Tongue (tissue), 3 donors: ENCODE measurements at places on chromosomes 2 and 18. TPM values are rescaled to one million over a fixed set of nuclear protein-coding genes. Genes with fewer than 3 reads are reported as not detected.

DNA sequence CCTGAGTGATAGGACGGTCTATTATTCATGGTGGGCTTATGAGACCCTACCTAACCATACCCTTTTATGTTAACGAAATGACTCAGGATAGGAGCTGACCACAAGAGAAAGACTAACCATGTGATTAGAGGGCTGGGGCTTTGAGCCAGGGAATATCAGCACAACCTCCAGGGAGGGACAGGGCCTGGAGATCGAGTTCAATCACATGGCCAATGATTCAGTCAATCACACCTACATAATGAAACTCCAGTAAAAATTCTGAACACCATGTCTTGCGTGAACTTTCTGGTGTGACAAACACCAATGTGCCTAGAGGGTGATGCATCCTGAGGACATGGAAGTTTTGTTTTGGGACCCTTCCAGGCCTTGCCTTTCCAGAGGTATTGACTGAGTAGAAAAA is 2.2 kb upstream of the TEX51 start:
- no peak for DNase-seq

Gene DOCK10
- 13.8 TPM for total RNA-seq

Gene COLEC11
- total RNA-seq: 0.92 TPM

- no peak for DNase-seq
These were observed 34.9 kb downstream of the OSBPL1A start for GRCh38 chr18:24362757-24363156.

DNA sequence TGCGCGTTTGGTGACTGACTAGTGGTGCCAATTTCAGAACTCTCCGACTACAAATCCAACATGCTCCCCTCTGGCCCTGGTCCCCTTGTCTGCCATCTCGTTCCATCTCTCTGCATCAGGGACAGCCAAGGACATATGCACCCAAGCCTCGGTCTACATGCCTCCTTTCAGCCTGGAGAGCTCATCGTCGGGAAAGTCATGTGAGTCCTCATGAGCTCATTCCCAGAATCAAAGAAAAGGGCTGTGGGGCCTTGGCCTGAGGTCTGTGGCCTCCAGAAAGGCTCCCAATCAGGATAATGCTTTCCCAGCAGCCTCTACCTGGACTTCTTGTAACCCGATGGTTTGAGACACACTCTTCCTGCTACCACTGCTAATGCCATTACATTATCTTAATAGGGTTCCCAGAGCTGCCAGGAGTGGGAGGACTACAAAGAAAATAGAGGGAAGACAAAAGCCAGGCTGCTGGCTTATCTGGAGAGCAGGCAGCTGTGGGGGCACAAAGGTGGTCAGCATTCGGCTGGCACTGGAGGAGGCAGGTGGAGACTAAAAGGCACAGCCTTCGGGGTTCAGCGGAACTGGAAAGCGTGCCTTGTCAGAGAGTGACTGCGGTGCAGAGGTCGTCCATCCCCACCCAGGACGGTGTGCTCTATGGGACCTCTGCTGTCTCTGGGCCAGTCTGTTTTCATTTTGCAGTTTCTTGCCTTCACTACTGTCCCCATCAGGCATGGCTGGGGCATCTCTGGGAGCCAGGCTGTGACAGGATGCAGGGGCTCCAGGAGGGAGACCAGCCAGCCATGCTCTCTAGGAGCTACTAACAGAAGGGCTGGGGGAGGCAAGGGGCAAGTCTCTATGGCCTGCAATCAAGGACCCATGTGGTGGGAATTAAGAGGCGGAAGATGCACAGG is 104.4 kb upstream of the SMAD2 start:
- no peak for DNase-seq

DNA sequence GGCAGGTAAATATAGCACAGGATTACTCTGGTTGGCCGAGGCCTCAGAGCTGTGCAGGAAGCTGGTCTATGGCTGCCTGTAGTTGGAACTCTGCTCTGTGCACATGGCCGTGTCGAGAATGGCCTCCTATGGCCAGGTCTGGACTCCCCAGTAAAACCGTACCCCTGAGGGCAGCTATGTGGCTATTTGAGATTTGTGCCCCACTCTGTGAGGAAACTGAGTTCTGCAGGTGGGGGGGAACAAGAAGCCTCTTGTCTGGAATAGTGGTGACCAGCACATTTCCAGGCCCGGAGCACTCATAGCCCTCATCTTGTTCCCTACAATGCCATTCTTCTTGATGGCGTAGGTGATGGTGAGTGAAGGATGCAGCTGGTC is 15.0 kb upstream of the TEX51 start:
- DNase-seq: no peak

GRCh38 chr2:4369826-4370419 is 666.5 kb downstream of the DCDC2C start:
- no peak for DNase-seq

Gene LHCGR
- total RNA-seq: 0.51 TPM

Gene PDE11A
- total RNA-seq: 0.51 TPM

Gene TMEM37
- 3.1 TPM for total RNA-seq

DNA sequence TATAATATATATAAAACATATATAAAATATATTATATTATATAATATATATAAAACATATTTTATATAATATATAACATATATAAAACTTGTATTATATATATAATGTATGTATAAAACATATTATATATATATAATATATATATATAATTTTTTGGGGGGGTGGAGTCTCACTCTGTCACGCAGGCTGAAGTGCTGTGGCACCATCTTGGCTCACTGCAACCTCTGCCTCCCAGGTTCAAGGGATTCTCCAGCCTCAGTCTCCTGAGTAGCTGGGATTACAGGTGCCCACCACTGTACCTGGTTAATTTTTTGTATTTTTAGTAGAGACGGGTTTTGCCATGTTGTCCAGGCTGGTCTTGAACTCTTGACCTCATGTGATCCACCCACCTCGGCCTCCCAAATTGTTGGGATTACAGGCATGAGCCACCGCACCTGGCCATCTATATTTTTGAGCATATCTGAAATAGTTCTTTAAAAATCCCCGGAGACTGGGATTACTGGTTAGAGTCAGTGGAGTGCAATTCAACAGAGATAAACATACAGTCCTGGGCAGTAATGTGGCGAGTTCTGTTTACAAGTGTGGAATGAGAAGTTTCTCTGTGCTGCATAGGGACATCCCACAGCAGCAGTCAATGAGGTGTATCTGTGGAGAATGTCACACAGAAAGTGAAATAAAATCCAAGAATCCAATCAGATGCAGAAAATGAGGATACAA is 208.4 kb downstream of the MYCN start:
- DNase-seq: no peak

Gene TBR1
- not detected for total RNA-seq

- no peak for DNase-seq
These were observed 309.0 kb downstream of the GULP1 start for GRCh38 chr2:188600536-188601210.

- DNase-seq: no peak
These were observed 5.7 kb downstream of the ARMC9 start for GRCh38 chr2:231204146-231204545.

DNA sequence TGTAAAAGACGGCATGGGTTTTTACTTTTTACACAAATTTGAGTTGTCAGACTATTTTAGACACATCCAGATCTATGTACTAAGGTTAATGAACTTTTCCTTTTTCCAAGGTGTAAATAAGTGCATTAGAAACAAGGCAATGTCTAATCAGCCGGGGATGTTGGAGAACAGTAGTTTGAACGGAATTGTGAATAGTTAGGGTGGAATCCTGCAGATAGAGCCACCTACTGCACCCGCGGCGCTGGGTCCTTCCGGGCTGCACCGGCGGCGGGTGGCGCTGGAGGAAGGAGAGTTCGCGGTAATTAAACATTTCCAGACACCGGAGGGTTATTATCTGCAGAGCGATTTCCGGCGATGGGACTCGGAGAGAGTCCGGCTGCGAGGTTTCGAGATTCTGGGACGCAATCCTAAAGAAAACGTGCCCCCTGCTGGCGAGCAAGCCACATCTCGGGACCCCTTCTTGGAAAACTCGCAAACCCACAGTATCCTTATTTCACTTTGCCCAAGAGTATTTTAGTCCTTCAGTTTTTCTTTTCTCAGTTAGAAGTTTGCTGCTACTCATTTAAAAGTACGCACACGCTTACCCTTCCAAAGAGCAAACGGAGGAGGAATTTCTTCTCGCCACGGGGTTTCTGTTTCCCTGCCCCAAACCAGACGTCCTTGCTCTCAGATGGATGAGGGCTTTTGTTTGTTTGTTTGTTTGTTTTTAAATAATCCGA is 4.5 kb upstream of the OSR1 start:
- peak; percentile 96 for DNase-seq

DNA sequence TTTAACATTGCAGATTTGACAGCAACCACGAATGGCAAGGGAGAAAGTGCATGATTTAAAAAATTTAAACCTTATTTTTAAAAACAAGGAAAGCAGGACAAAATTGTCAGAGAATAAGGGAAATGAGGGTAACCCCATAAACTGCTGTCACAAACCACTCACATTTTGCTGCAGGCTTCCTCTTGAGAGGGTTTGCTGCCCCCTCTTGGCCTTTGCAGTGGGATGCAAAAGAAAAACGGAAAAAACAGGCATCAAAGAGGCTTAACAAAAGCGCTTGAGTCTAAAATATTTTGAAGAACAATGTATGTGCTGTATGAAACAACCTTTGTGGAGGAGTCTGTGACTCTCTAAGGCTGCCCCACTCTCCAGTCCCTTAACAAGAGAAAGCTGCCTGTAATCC is 91.6 kb downstream of the TMX3 start:
- peak; percentile 84 for DNase-seq

- peak; percentile 74 for DNase-seq
These were observed 1.3 kb downstream of the BCL2 start for GRCh38 chr18:63317982-63318888.

Gene GBX2
- total RNA-seq: not detected

Gene SKOR2
- not detected for total RNA-seq

DNA sequence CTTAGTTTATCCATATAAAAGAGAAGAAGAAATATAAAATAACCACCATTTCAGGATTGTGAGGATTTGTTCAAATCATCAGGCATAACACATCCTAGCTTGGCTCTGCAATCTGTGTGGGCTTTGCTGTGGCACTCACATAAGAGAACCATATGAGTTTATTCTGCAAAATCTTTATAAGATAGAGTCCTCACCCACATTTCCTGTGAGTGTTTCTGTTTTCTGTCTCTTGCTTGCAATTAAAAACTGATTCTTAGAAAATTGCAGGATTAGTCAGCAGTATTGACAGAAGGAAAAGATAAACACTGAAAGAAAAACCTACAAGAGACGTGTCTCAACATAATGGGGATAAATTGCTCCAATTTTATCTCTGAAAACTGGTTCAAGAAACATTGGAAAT is 258.5 kb downstream of the RND3 start:
- no peak for DNase-seq

GRCh38 chr2:22900674-22901073 is 484.3 kb upstream of the KLHL29 start:
- DNase-seq: no peak

Gene POTEE
- total RNA-seq: not detected

- DNase-seq: no peak
These were observed 392.4 kb downstream of the TNS1 start for GRCh38 chr2:217610401-217610814.

Gene LRP1B
- 4.6 TPM for total RNA-seq
